Stimulated activated CD4-positive, alpha-beta T cell treated with anti-CD3 and anti-CD28 coated beads, Interleukin-4, amount 100 ng/mL, for 24 hours (primary cell): ENCODE measurements at places on chromosomes 16 and 17.

DNA sequence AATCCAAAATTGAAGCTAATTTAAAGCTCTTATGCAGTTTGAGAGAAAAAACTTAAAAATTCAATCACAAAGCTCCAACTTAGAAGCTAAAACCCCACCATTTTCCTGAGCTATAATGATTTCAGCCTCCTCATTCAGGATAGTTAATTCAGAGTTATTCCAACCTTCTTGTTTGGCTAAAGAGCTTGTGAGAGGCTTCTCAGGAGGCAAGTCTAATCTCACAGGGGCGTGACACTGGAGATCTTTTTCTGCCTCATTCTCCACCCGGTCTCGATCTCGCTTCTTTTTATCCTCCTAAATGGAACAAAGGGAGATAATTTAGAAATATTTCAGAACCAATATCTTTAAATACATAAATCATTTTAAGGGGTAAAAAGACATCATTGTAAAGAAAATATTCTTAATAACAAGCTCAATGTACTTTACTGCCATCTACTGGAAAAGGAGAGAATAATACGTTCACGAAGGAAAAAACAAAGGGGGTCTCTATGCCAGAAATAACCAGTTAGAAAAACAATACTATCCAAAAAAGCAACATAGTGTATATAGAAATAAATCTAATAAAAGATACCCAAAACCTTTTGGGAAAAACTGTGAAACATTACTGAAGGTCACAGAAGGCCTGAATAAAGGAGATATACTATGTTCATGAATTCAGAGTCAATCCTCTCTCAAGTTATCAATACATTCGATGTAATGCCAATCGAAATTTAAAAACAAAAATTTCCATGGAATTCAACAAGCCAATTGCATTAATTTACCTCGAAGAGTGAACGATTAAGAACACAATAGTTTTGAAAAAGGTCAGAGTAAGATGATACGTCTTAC is 13.9 kb downstream of the BRD7 start:
- DNase-seq, result no peak

DNA sequence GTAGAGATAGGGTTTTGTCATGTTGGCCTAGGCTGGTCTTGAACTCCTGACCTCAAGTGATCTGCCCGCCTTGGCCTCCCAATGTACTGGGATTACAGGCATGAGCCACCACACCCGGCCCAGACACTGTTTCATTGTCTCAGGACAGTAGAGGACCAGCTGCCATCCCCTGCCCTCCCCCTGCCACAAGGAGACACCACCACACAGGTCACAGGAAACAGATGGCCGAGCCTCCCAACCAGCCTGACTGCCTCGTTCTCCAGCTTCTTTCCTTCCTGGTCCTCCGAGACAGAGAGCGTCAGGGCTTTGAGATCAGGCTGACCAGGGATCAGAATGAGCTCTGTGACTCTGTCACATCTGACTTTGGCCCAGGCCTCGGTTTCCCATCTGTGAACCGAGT is 20.8 kb upstream of the RNPS1 start:
- no peak for DNase-seq

GRCh38 chr16:58499615-58500351 is at the start of gene NDRG4:
Gene NDRG4 (plus strand): TSS chr16:58500143. CDS start chr16:58500249, 106 bp downstream.
- DNase-seq, result peak; percentile 28

GRCh38 chr17:79047291-79047920 is 23.4 kb downstream of the C1QTNF1 start:
- DNase-seq, result no peak
